H7 (cell line): ENCODE measurements at places on chromosomes 13 and 19. TPM values are rescaled to one million over a fixed set of nuclear protein-coding genes. Genes with fewer than 3 reads are reported as not detected.
A peak's percentile ranks its signal among the peaks of the same experiment; 100 is the strongest.

The SPRY2 gene
- 58.5 and 60.6 TPM in 2 replicates for total RNA-seq

The MTUS2 gene
- total RNA-seq: 0.04 and 0.17 TPM in 2 replicates

The ZNF836 gene
- 4.7 and 7.5 TPM in 2 replicates for total RNA-seq

The NLRP4 gene
- not detected in 2 replicates for total RNA-seq

The TMEM238 gene
- total RNA-seq: 1.0 TPM in 1 of 2 replicates, not detected in the other

DNA sequence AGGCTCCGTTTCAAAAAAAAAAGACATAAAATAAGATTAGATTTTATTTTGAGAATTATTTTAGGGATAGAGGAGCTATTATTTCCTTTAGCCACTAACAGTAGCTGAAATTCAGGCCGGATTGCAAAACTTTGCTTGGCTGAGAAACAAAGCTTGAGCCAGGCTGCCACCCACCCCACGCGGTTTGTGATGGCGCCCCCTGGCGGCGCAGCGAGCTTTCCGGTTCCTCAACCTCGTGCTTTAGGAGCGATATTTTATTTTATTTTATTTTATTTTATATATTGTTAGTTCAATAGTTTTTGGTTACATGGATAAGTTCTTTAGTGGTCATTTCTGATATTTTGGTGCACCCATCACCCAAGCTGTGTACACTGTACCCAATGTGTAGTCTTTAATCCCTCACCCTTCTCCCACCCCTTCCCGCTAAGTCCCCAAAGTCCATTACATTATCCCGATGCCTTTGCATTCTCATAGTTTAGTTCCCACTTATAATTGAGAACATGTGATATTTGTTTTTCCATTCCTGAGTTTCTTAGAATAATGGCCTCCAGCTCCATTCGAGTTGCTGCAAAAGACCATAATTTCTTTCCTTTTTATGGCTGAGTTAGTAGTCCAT is 19.8 kb upstream of the CEACAM4 start:
- peak; percentile 68 for DNase-seq

DNA sequence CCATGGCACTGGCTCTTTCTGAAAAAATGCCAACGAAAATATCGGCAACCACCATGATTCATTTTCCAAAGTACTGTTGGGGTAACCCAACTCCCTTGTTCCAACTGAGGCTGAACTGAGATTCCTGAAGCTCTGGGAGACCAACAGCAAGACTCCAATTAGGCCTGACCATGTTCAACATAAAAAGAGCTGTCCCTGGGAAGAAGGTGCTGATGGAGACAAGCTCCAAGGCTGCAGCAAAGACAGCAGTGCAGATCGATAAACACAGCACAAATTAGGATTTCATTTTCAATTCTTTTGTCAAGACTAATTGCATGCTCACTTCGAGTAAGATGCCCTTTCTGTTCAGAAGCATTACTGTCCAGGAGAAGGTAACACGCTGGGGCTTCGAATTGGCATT is 968.0 kb downstream of the UQCRFS1 start:
- DNase-seq: no peak

DNA sequence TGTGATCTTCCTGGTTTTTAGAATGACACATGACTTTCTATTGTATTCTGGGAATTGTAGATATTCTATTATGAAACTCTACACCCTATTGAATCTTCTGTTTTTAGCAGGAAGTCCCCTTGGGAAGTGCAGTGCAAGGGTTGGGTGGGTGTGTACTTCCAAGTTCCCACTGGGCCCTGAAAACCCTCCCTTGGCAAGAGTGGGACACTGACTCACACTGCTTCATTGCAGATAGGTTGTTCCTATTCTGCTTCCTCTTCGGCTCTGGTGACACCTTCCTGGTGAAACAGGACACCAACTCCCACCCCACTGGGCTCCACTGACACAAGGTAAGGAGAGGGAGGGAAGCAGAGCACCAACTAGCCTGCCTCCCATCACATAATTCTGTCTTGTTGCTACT is 121.8 kb downstream of the KCTD12 start:
- DNase-seq: no peak

- no peak for DNase-seq
Measured at GRCh38 chr13:48012668-48013067, 11.6 kb upstream of the SUCLA2 start.

DNA sequence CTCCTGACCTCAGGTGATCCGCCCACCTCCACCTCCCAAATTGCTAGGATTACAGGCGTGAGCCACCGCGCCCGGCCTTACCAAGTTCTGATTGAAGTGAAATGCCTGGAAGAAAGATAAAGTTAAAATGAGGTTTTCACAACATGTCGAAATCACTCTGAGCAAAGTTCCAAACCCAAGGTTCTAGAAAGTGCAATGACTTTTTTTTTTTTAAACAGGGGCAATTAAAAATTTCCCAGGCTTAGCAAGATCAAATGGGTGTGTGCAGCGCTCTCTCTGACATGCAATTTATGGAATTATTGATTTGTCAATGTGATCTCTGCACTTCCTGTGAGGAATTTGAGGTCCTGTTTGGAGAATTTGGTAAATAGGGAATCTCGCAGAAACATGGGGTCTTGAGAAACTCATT is 12.8 kb upstream of the MAP2K2 start:
- no peak for DNase-seq
